ENCODE measurements at places on chromosomes 1 and 21.

DNA sequence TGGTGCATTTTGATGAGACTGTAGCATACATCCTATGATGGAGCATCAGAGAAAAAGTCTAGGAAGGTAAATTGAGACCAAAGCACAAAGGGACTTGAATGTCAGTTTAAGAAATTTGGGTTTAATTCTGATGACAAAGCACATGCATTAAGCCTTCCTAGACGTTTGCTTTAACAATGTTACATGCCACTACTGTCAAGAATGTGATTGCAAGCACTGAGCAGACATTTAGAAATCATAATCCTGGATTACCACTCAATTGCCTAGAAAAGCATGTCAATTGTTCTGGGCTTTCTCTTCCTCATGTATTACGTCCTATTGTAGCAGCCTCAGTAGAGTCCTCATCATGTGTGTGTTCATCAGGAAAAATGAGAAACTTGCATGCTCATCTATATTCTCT, 117.1 kb downstream of the ZNF281 start:
- no peak for DNase-seq

DNA sequence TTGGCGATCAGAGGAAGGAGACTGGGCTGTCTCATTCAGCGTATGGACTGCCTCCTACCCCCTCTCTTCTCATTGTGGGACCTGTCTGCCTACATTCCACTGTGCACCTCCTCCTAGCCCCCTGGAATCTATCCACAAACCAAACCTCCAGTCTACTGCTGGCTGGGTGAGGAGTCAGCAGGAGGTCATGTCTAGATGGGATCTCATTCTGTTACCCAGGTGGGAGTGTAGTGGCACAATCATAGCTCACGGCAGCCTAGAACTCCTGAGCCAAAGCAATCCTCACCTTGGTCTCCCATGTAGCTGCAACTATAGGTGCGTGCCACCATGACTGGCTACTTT, 18.0 kb upstream of the TTC22 start:
- no peak for DNase-seq

- no peak for DNase-seq
Measured at GRCh38 chr1:42777852-42778251, 6.9 kb upstream of the TMEM269 start.

GRCh38 chr1:44786138-44786840, 1.7 kb downstream of the BEST4 start:
- DNase-seq, result peak; percentile 64

- no peak for DNase-seq
Measured at GRCh38 chr21:42848932-42849758, 30.2 kb downstream of the WDR4 start.

DNA sequence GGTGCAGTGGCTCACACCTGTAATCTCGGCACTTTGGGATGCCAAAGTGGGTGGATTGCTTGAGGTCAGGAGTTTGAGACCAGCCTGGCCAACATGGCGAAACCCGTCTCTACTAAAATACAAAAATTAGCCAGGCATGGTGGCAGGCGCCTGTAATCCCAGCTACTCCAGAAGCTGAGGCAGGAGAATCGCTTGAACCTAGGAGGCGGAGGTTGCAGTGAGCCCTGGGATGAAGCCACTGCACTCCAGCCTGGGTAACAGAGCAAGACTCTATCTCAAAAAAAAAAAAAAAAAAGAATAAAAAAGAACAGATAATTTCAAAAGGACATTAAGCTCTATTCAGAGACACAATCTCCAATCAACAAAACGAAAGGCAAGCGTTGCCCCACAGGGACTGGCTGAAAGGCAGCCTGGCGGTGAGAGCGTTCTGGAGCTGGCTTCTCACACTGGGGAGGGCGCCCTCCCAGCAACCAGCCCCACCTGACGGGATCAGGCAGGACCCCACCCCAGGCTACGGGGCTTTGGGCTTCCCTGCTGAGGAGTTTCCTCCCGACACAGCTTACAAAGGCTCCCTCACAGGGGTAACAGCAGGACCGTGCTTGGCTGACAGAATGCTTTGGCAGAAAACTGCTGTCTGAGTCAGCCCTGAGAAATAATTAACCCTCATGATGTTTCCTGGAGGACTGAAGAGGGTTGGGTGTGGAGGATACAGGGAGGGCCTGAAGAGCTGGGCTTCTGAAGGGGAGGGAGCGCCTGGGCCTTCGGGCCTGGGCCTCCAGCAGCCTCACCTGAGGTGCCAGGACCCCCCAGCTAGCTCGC, 31.1 kb upstream of the SRP9 start:
- peak; percentile 80 for DNase-seq

DNA sequence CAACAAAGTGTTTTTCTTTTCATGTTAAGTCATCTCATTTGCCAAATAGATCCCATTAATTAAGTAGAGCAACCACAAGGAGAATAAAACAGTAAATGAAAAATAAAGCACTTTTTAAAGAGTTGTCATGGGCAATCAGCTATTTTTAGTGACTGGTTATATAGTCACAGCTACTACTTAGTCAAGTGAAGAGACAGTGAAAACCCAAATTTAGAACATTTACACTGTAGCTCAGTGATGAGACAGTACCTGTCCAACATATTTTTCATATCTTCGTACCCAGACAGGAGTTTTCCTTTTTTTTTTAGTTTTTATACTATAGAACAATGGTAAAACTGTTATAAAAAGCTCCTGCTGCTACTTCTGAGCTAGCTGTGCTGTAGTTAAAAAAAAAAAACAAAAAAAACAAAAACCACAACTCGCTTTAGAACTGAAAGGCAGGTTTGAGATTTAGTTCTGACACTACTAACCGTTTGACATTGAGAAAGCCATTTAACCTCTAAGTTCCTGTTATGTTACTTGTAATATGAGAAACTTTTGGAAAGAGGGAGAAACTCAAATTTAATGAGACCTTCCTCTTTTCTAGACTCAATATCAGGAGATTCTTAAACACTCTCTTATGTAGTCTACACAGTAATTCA, 777.5 kb downstream of the ADGRL2 start:
- no peak for DNase-seq

GRCh38 chr1:161771161-161771560, 5.0 kb downstream of the ATF6 start:
- no peak for DNase-seq

GRCh38 chr1:112888630-112889029, 67.4 kb downstream of the SLC16A1 start:
- no peak for DNase-seq

DNA sequence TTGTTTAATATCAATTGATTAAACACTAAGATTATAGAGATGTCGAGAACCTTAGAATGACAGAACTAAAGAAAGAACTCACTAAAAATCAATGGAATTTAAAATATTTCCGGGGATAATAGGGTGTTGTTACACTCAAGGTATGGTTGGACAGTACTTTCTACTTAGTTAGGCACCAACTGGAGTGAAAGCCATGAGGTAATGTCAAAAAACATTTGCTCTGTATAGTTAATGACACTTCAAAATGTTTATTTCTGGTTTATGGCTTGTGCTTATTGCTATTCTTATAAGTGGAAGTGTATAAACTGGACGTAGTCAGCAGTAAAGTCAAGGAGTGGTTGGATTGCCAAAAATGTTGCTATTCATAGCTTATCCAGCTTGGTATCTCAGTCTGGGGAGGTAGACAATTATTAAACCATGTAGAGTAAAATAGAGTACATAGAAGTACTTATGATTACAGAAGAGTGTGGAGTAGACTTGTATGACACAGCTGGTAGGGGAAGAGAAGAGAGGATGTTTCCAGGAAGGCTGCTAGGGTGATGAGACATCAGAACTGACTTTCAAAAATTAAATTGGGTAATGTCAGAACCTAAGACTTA, 56.5 kb upstream of the BMP8A start:
- no peak for DNase-seq

GRCh38 chr21:16280686-16281091, 550.9 kb downstream of the USP25 start:
- no peak for DNase-seq

DNA sequence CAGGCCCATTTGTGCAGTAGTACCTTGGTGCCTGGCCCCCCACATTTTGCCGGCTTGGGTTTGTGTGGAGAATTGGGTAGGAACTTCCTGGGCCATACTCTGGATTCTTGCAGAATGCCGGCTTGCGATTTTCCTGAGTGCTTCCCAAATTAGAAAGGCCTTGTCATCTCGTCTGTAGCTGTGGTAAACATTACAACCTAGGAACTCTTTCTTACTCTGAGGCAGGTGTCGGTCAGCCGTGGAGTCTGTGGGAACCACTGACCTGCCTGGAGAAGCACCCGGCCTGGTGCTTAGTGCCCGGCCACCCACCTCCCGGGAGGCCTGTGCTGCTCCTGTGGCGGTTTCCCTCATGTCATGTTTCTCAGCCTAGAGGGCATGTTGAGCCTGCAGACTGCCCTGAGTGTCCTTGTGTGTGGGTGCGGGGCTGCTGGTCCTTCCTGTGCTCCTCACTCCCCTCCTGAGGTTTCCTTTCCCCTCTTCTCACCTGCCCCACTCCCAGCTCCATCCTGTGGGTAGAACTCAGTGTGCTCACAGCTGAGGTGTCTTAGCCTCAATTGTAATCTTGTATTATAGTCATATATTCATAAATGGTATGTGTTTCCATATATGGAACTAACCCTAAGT, 64.7 kb downstream of the S100B start:
- DNase-seq, result no peak

GRCh38 chr1:183215076-183215720, 29.1 kb downstream of the LAMC2 start:
- DNase-seq, result no peak

GRCh38 chr21:40134731-40135492, 267.7 kb downstream of the PCP4 start:
- no peak for DNase-seq

DNA sequence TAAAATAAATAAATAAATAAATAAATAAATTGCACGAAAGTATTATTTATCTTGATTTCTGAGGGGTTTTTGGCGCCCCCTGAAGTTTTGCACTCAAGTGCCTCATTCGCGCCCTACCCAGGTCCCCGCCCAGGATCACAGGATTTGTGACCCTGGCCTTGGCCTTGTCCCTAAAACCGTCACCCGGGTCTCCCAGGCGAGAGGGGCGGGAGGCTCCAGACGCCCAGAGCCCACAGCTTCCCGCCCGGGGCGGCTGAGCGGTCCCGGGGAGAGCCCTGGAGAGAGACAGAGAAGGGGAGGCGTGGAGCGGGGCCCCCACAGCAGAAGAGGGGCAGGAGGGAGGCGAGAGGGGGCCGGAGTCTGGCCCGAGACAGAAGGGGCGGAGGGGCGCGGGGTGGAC, 91.8 kb upstream of the CASZ1 start:
- no peak for DNase-seq

DNA sequence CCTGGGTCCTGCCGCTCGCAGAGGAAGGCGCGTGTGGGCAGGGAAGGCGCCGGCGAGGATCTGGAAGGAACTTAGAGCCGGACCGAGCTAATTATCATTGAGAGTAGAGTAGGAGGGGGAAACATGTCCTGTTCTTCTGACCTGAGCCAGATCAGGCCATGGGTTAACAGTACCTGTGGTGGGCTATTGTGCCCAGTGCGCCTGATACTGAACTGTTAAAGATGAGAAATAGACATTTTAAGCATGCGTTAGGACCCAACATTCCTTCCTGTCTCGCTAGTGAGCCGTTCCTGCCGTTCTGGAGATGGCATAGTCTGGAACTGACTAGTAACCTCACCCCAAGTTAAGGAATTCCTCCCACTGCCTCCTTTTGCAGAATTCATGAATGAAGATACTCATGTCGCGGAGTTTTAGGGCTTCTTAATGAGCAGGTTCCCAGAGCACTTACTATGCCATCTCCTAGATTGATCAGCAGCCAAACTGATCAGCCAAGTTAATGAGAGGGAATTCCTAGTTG, 870 bp downstream of the STRIP1 start:
- DNase-seq, result no peak

DNA sequence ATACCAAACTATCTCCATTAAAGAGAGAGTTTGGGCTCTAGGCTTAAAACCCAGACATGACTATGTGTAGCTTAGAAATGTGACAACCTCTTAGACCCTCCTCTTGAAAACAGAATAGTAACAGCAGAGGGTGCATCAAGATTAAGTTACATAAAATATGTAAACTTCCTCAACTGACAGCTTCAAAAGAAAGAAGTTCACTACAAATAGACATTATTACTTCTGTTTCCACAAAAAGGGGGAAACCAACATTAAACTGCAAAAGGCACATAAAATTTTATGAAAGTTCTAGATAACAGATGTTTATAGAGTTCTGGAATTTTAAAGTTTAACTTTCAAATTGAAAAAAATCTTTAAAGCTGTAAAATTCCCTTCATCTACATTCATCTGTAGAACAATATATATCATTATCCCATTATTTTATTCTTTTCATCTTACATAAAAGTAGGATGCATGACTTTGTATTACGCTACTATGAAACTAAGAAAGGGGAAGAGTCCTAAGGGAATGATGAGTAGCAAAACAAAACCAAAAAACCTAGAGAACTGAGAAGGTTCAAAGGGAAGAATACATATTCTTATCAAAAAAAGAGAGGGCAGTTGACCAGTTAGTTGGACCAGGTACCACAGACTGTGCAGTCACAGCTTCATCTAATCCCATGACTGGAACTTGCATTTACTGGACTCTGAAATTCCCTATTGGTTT, 177.0 kb downstream of the SIPA1L2 start:
- DNase-seq, result no peak

- no peak for DNase-seq
Measured at GRCh38 chr1:14844923-14845617, 246.6 kb downstream of the KAZN start.

DNA sequence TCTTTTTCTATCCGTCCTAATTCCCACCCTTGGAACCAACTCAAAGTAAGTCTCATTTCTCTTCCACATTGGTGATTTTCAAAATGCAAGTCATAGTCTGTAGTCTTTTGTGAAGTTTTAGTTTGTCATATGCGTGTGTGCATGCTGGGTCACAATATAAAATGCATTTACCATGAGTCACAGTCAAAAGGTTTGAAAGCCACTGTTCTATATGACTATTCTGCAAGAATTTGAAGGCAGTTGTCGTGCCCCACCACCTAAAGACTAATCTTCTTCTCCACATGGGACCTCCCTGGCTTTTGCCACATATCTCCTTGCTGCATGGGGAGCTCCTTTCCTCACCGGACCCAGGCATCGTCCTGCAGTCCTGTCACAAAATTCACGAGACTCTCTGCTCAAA, 1.6 kb downstream of the STPG1 start:
- no peak for DNase-seq

DNA sequence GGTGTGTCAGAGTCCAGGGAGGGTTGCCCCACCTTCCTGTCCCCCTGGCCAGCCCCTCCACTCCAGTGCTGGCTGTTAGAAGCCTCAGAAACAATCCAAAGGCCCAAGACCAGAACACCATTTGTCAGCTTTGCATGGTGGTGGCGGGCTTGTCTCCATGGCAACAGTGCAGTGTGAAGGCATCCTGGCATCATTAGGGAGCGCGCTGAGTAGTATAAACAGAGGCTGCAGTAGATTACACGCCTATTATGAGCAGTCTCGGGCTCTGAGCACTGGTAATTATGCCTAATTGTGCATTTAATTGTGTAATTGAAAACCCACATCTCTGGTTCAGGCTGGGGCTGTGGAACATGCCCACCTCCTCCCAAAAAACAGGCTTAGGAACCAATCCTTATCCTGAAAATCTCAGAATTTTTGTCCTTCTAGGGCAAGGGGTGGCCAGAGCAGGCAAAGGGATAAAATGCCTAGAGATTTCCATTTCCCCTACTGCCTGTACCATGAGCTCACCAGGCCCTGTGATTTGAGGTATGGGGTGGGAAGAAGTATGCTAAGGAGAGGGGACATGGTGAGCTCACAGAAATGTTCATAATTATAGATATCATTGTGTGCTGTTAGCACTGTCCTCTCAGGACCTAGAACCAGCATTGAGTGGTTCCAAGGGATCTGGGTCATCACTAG, 11.7 kb downstream of the NKAIN1 start:
- DNase-seq, result no peak

- no peak for DNase-seq
Measured at GRCh38 chr1:151714820-151715725, 1.5 kb downstream of the CELF3 start.
